ENCODE measurements at places on chromosomes 7 and 10.

DNA sequence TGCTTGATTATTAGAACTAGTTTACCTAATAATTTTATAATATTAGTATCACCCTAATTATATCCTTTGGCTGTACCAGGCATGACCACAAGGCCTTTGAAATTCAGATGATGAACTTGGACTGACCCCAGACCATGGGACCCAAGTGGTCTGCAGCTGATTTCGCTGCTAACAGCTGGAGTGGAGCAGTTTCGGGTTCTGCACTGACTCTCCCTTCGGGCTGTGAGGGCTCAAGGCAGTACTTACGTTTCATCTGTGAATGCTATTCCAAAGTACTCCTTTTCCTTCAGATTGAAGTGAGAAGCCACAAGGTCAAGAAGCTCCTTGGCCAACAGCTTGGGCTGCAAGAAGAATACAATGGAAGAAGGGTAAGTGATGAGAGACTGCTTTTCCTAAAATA is 223.8 kb downstream of the PRPF18 start:
- no peak for DNase-seq

- DNase-seq = no peak
These were observed 244.8 kb downstream of the KCNMA1 start for GRCh38 chr10:77392851-77393250.

GRCh38 chr7:77799078-77799964 is 748 bp downstream of the PHTF2 start:
- DNase-seq = no peak

- DNase-seq = no peak
These were observed 33.8 kb upstream of the LYZL1 start for GRCh38 chr10:29255104-29255503.

Measured in stimulated activated CD8-positive, alpha-beta memory T cell treated with anti-CD3 and anti-CD28 coated beads, Interleukin-4, amount 100 ng/mL, for 1 hour (primary cell).